ENCODE measurements at places on chromosomes 11 and 22.

GRCh38 chr11:11604370-11604990 lies 17.3 kb downstream of the GALNT18 start:
- DNase-seq = no peak

DNA sequence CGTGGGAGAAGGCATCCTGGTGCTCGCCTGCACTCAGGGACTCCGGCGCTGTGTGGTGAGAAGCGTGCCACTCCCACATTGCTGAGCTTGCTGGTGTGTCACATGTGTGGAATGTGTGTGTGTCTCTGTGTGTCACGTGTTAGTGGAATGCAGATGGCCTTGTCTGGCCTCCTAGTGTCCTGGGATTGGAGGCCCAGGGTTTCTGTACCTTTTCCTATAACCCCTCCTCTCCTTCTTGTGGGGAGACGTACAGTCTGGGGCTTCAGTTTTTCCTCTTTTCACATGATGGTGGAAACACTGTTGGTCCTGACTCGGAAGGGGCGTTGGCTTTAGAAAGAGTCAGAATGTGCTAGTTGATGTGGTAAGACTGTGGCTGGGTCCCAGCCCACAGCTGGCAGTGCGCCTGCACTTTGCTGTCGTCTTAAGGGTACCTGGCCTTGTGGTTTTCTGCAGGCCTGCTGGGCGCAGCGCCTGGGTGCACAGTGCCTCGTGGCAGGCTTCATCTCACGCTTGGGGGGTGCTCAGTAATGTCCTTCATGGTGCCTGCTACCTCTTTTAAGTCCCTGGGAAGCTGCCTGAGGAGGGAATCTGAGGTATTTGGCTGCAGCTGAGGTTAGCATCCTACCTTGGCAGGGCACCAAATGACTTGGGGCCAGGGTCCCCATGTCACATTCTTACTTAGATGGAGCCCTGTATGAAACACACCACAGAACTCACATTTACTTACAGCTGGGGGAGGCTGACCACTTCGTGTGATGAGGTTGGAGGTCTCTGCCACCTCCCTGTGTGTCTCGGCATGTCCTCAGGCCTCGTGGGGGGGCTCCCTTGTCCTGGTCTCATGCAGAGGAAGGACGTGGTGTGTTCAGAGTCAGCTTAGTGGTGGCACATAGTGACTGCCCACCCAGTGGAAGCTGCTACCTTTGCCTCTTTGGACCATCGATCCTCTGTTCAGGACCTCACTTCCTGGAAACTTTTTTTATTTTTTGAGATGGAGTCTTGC lies 61.9 kb downstream of the MED15 start:
- peak; percentile 7 for DNase-seq

- no peak for DNase-seq
These were observed 722.5 kb downstream of the ETS1 start for GRCh38 chr11:127864861-127865260.

DNA sequence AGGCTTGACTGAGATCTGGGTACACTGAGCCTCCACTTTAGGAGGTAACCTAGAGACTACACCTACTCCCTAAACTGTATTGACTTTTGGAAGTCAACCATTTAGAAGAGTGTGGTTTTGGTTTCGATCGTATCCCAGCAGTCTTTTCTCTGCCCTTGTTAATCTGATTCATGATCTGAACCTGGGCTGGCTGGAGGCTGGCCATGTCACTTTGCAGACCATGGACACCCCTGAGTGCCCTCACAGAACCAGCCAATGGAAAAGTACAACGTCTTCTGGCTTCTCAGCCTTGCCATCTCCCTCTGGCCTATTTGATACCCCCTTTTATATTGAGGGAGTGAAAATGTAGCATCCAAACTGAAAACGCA lies 10.8 kb downstream of the EHF start:
- DNase-seq = no peak

DNA sequence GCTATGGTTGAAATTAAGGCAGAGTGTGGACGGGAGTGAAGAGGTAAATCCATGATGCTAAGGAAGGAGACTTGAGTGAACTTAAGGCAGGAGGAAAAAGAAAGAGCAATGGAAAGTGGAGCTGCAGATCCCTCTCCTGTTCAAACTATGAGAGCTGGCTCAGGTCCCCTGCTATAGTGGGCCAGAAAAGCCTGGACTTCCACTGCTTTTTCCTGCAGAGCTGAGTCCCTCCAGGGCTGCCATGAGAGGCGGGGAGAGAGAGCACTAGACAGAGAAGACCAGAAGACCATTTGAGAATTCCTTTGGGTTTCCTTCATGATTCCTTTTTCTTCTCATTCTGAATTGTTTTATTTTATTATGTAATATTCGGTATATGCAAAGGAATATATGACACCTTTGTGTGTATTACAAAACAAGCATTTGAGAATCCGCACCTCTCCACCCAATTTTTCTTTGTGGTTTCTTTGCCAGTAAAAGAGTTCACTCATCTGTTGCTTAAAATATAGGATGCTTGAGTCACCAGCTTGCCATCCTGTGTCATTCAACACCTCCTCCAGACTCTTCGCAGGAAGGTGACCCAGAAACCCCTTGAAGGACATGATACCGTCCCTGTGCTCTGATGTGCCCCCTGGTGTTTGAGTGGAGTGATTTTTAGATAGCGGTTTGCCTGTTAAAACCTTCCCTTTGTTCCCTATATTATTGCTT lies 24.4 kb downstream of the SREBF2 start:
- DNase-seq = peak; percentile 54
